ENCODE measurements at places on chromosomes 3 and 15.

DNA sequence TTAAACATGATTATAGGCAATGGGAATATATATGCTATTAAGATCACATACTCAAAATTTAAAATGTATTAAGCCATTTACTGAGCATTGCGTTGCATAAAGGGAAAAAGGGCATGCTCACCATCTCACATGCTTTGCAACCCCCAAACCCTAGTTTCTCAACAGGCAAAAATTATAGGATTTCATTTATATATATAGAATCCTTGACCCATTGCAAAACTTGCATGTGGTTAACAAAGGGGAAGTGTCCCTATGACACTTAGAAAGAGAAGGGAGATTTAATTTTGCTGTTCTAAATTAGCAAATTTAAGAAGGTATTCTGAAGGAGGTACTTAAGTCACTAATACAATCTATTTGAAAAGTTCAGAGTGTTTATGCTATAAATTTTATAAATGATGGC is 837.8 kb downstream of the DIPK2A start:
- no peak for DNase-seq

DNA sequence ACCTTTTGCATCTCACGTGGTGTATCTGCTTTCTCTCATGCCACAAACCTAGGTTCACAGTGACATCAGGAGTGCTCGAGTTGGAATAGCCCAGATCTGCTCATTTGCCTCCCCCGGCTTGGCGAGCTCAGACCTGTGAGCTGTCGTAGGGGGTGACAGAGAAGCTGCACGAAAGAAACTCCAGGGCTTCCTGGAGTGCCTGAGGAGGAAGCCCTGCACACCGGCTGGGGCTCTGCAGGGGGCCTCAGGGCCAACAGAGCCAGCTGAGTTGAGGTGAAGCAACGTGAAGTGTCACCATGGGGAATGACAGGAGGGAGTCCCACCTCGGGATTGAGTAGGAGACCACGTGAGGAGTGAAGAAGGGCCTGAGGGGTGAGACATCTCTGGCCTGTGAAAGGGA is 62.5 kb downstream of the RPN1 start:
- no peak for DNase-seq

- no peak for DNase-seq
Observed at GRCh38 chr15:85704720-85705429, 89.8 kb downstream of the KLHL25 start.

DNA sequence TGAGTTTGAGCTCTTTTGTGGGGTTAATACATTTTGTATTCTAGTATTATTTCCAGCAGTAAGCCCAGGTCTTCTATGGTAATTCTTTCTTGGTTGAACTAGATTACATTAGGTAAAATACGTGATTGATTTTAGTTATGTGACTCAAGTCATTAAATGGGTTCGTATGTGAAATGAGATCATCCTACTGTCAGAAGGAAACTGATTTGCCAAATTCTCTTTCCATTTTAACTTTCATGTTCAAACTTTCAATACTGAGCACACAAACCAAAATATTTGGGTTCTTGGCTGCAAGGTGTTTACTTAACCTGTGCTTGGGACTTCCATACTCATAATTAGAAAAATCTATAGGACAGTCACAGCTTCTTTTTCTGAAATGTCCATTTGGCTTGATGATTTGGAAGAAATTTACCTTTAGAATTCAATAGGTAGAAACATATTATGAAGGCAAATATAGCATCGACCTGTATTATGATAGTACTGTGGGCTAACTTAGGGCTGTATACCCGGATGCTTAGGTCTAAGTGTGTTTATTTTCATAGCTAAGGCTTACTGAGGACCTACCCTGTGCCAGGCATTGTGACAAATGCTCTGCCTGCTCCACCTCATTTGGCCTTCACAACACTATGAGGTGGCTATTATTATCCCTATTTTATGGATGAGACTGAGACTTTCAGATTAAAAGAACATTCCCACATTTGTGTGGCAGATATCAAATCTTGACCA is 631.8 kb upstream of the GRM7 start:
- no peak for DNase-seq

DNA sequence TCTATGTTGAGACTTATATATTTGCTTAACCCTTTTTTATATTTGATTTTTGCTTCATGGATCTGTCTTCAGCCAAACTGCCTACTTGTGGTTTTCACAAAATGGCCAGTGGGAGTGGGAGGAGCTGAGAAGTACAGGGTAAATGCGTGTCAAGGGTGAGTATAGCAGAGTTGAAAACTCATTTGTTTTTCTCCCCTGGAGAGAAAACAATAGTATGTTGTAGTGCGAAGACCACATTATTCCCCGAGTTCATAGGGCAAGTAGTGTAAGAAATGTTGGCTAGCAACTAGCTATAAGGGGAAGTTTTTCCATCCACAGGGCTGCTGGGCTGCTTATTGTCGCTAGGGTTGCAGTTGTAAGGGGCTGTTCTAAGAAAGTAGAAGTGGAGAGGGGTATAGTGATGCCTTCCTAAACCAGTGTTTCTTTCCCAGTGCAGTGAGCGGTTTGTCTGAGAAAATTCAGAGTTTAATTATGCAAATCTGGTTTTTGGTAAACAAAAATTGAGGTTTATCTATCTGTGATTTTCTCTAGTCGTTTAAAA is 153.8 kb upstream of the AZI2 start:
- DNase-seq, result no peak

- no peak for DNase-seq
Observed at GRCh38 chr15:34014556-34014955, 24.4 kb downstream of the AVEN start.

GRCh38 chr3:29720665-29721064 is 439.8 kb downstream of the RBMS3 start:
- no peak for DNase-seq

DNA sequence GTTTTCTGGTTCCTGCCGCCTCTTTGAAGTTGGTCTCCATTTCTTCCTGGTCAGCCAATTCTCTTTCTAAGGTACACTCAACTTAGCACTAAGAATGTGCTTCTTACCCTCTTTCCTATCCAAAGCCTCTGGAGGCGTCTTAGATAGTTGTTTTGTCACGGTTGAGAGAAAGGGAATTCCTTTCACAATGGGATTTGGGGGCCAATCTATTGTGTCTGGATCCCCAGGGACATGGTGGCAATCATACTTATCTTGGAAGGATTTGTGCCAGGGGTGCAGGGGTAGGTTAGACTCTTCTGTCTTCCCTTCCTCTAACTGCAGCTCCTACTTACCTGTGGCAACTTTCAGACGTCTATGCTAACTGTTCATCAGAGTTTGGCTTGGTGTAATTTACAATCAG is 287.1 kb downstream of the SOX2 start:
- no peak for DNase-seq

DNA sequence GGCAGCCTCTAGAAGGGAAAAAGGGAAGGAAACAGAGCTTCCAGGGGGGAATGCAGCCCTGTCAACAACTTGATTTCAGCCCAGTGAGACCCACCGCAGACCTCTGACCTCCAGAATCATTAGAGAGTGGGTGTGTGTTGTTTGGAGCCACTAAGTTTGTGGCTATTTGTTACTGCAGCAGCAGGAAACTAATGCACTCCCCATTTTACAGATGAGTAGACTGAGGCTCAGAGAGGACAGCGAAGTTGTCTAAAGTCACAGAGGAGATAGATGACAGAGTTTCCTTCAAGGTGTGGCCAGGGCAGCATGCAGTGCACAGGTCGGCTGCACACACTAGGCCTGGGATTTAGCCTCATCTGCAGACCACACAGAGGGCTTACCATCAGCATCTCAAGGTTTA is 81.8 kb upstream of the ALDH1L1 start:
- DNase-seq, result no peak

DNA sequence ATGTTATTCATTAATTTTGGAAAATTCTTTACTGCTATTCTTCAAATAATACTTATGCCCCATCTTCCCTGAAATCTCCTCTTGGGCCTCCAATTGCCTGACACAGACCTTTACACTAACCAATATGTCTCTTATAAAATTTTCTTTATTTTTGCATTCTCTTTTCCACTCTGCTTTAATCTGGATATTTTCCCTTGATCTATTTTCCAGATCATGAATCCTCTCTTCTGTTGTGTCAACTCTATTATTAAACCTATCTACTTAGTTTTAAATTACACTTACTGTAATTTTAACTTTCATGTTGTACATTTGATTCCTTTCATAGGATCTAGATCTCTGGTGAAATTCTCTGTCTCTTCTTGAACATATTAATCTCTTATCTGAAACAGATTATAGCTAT is 278.7 kb downstream of the FHIT start:
- DNase-seq, result no peak

- DNase-seq, result no peak
Observed at GRCh38 chr3:190131329-190131728, 10.6 kb upstream of the P3H2 start.

GRCh38 chr15:52294881-52295420 is 653 bp downstream of the MYO5C start:
- no peak for DNase-seq

GRCh38 chr3:5319454-5319853 is 131.9 kb downstream of the EDEM1 start:
- no peak for DNase-seq

- DNase-seq, result no peak
Observed at GRCh38 chr15:77455696-77456321, 35.1 kb downstream of the HMG20A start.

GRCh38 chr3:69299344-69299743 is 86.5 kb downstream of the FRMD4B start:
- DNase-seq, result no peak

DNA sequence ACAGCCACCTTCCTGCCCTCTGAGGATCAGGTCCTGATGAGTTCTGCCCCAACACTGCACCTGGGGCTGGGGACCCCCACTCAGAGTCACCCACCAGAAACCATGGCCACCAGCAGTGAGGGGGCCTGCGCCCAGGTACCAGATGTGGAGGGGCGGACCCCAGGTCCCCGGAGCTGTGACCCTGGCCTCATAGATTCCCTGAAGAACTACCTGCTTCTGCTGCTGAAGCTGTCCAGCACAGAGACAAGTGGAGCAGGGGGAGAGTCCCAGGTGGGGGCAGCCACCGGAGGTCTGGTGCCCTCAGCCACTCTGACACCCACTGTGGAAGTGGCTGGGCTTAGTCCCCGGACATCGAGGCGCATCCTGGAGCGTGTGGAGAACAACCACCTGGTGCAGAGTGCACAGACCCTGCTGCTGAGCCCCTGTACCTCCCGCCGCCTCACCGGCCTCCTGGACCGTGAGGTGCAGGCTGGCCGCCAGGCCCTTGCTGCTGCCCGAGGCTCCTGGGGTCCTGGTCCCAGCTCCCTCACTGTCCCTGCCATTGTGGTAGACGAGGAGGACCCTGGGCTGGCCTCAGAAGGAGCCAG is 27.0 kb upstream of the SLC28A1 start:
- no peak for DNase-seq

DNA sequence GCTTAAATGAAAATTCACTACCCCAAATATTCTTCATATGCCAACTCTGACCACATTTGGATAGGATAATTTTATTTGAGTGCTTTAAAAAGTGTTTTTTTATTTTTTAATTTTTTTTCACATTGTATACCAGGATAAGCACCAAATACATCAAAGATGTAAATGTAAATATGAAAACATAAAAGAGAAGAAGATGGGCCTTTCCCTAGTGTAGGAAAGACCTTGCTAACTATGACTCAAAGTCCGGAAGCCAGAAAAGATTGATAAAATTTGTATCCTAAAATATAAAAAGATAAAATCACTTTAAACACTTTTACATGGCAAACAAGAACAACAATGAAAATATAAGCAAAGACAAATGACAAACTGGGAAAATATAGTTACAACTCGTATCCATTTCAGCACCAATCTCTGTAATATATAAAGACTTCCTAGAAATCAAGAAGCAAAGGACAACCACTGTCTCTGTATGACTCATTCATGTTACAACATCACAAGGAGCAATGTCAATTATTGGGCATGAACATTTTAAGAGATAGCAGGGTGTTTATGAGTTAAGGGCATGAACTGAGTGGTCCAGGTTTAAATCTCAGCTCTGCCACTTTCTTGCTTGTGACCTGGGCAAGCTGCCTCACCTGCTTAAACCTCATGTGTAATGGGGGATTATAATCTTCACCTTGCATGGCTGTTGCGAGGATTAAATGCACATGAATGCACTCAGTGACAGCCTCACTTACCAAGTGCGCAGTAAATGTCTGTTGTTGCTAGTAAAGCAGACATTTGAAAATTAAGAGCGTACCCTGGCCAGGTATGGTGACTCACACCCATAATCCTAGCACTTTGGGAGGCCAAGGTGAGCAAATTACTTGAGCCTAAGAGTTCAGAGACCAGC is 25.3 kb upstream of the ARHGEF3 start:
- no peak for DNase-seq

DNA sequence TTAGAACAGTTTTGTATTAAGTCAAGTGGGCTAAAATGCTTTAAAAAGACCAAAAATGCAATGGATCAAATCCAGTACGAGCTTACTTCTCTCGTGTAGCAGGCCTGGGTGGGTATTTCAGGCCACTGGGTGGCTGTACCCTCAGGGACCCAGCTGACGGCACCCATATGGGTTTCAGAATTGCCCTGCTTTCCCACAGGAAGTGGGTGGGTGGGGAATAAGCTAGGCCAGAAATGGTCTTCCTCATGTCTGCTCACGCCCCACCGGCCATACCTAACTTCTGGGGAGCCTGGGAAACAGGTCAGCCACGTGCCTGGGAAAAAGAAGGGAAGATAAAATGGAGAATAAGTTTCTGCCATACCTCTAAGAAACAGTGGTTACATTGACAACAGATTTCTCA is 20.3 kb downstream of the GPR160 start:
- no peak for DNase-seq

DNA sequence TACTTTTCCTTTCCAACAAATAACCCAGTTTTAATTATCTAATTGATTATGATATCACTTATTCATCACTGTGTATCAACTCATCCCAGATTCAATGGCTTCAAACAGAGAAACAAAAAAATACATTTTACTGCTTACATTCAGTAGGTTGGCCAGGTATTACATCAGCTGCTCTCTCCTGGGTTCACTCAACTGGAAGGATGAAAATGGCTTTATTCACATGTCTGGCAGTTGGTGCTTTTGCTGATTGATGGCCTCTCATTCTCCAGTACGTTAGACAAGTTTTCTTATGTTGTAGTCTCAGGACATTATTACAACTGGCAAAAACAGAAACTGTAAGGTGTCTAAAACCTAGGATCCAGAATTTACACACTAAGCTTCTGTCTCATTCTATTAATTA is 811.0 kb upstream of the ALCAM start:
- no peak for DNase-seq

GRCh38 chr3:113764698-113765097 is 17.9 kb downstream of the ATP6V1A start:
- DNase-seq, result no peak

GRCh38 chr3:3315846-3316245 is 136.4 kb upstream of the CRBN start:
- no peak for DNase-seq

GRCh38 chr3:98556164-98557130 is 24.7 kb downstream of the GPR15 start:
- no peak for DNase-seq

- DNase-seq, result no peak
Observed at GRCh38 chr15:39192979-39193560, 387.8 kb upstream of the THBS1 start.

GRCh38 chr3:47884603-47885002 is 81.7 kb downstream of the DHX30 start:
- no peak for DNase-seq

- no peak for DNase-seq
Observed at GRCh38 chr3:194447161-194447560, 39.6 kb downstream of the ATP13A3 start.

GRCh38 chr3:136381051-136381450 is 130.9 kb downstream of the PCCB start:
- no peak for DNase-seq

- DNase-seq, result no peak
Observed at GRCh38 chr3:152258448-152259393, 10.0 kb upstream of the MBNL1 start.

- DNase-seq, result no peak
Observed at GRCh38 chr3:30657914-30658313, 51.5 kb downstream of the TGFBR2 start.

All from anterior cingulate cortex (tissue), 58 donors.